Activated naive CD4-positive, alpha-beta T cell treated with Interleukin-2 at 50 U/mL for 16 hours (primary cell): ENCODE measurements at places on chromosomes 12 and 14.

DNA sequence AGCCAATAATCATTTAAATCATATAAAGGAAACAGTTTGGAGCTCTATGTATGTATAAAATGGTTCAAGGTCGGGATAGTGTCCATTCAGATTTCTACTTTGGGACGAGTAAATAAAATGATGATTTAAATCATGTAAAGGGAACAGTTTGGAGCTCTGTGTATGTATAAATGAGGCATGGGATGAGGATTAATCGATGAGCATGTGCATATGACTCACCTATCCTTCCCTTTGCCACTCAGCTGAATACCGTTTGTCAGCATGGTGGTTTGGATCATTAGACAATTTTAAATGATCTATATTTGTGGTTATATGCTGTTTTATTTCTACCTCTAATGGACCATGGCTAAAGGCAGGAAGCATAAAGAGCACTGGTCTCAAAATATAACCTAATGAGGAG is 7.1 kb upstream of the SLCO1A2 start:
- no peak for DNase-seq

DNA sequence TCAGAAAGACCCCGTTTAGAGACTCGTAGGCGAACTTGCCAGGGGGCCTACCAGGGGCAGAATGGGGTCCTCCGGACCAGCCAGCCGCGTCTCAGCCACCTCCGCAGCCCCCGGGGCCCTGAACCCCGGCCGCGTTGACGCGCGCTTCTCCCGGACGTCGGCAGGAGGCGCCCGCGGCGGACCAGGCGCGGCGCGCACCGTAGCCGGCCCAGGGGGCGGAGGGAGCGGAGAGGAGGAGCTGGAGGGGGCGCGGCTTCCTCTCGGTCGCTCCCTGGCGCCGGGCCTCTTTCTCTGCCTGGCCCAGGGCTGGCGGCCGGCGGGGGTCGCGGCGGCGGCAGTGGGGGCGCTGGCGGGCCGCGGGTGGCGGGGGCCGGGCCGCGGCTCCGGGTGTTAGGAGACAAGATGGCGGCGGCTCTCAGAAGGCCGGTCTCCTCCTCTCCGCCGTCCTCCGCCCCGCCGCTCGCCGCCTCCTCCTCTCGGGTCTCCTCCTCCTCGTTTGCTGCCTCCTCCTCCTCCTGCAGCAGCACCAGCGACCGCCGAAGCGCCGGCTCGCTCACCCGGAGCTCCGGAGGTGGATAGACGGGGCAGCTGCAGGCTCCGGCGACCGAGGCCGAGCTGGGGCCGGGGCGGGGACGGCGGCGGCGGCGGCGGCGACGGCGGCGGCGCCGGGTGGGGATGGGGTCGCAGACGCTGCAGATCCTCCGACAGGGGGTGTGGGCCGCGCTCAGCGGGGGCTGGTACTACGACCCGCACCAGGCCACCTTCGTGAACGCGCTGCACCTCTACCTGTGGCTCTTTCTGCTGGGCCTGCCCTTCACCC is at the start of gene PCNX1:
TSS of gene PCNX1 (plus strand) at position 284 of the 820 bp plus-strand sequence. CDS start at position 676, 392 bp downstream.
- peak; percentile 88 for DNase-seq

- DNase-seq: no peak
Measured at GRCh38 chr14:93832081-93832480, 43.8 kb upstream of the PRIMA1 start.

- DNase-seq: no peak
Measured at GRCh38 chr12:1339618-1340319, 254.6 kb downstream of the FBXL14 start.

DNA sequence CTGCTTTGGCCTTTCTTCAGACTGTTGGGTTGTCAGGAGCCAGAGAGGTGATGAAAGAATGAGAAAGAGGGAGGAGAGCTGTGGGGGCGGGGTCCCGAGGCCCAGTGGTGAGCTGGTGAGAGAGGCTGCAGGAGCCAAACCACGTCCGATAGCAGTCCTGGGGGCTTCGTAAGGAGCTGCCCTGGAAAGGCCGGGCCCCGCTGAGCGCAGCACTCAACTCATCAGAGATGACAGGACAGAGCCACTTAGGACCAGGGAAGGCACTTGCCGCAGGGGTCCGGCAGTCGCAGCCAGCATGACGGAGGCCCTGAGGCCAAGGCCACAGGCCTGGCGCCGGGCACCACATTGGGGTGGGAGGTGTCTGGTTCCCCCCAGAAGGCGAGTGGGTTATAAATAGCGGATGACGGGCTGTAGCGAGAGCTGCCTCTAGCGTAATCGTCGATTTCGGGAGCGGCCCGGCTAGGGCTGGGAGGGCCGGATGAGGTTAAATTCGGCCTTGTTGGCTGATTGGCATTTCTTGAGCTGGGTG is 179.0 kb downstream of the TSPAN9 start:
- no peak for DNase-seq

DNA sequence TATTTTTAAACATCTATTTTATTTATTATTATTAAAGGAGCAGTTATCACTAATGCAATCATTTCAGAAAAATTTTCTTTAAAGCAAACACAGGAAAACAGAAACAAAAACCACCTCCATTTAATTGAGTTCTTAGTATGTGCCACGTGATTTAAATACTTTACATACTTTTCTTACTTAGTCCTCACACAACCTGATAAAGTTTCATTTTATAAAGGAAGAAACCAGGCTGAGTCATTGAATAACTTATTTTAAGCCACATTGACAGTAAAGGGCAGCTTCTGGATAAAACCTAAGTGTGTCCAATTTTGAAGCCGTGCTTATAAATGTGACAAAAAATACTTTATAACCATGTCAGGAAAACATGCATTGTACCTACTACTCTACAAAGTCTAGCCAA is 57.1 kb upstream of the PCED1B start:
- no peak for DNase-seq

- DNase-seq: no peak
Measured at GRCh38 chr12:67890726-67891258, 98.5 kb upstream of the IFNG-AS1 start.

- DNase-seq: no peak
Measured at GRCh38 chr12:10218021-10218420, 5.3 kb downstream of the GABARAPL1 start.

DNA sequence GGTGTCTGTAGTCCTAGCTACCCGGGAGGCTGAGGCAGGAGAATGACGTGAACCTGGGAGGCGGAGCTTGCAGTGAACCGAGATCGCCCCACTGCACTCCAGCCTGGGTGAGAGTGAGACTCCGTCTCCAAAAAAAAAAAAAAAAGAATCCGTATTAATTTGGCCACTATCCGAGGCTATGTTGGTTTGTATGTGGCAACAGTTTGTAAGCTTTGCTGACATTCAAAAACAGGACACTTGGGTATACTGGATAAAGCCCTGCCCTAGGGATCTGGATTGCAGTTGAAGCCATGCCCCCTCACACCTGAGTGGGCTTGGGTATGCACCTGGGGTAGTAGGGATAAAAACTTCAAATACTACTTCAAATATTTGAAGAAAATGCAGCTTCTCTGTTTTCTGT is 14.5 kb downstream of the IFNG-AS1 start:
- no peak for DNase-seq

DNA sequence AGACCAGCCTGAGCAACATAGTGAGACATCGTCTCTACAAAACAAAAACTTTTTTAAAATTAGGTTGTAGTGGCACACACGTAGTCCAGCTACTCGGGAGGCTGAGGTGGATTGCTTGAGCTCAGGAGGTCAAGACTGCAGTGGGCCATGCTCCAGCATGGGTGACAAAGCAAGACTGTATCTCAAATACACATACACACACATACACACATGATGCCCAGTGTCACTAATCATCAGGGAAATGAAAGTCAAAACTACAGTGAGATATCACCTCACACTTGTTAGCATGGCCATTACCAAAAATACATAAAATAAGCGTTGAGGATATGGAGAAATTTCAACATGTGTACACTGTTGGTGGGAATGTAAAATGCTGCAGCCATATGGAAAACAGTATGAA is 33.2 kb upstream of the KICS2 start:
- DNase-seq: no peak

- no peak for DNase-seq
Measured at GRCh38 chr12:89370421-89370831, 18.1 kb upstream of the DUSP6 start.

GRCh38 chr14:23483236-23483854 is 13.8 kb downstream of the NGDN start:
- no peak for DNase-seq

GRCh38 chr12:31749024-31749704 is 20.3 kb upstream of the AMN1 start:
- DNase-seq: peak; percentile 75

GRCh38 chr14:50407111-50407812 is 10.6 kb upstream of the CDKL1 start:
- no peak for DNase-seq

DNA sequence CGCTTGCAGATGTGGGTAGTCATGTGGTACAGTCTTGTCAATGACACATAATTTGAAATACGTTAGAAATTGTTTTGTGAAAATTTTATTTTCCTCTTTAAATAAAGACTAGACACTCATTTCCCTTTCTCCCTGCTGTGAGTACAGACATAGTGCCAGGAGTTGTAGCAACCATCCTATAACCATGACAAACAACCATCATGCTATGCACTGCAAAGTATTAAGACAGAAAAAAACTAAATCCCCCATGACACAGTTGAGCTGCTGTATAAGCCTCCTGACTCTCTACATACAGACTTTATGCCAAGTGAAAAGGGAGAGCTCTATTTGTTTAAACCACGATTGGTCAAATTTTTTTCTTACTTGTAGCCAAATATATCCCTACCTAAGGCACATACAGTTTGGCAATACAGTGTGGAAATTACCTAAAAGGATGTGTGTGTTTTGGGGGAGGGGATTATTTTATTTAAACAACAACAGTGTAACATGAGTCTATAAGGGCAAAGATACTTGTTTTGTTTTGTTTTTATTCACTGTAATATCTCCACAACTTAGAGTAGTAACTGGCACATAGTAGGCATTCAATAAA is 45.0 kb upstream of the KRR1 start:
- DNase-seq: no peak

GRCh38 chr14:75495399-75495798 is 26.9 kb upstream of the BATF start:
- no peak for DNase-seq

- no peak for DNase-seq
Measured at GRCh38 chr12:69342421-69342820, 5.8 kb upstream of the LYZ start.

DNA sequence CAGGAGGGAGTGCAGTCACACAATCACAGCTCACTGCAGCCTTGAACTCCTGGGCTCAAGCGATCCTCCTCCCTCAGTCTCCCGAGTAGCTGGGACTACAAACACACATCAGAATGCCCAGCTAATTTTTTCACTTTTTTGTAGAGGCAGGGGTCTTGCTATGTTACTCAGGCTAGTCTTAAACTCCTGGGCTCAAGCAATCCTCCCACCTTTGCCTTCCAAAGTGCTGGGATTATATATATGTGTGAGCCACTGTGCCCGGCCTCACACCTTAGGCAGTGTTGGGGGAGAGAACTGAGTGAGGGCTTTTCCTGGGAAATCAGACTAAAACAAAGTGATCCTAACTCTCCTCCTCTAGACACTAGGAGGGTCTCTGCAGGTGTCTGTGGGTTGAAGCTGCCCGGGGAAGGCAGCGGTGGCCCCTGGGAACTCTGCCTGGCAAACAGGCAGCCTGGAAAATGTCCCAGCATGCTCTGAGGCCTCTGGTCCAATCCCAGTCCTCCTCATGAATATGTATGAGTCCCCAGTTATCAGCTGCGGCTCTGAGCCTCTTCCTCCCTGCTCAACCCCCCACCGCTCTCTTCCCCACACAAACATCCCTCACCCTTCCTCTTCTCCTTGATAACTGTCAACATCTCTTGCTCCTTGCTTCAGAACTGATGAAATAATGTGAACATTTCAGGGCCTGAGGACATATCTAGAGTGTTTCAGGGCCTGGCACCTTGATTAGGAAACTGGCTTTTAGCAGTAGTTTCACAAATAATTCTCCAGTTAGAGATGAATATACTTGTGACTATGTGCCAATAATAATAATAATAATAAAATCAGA is 7.9 kb upstream of the NAA25 start:
- no peak for DNase-seq
